ENCODE measurements at places on chromosomes 1 and 21. TPM values are rescaled to one million over a fixed set of nuclear protein-coding genes. Genes with fewer than 3 reads are reported as not detected.

The C1orf210 gene
- not detected for polyA plus RNA-seq

The TMEM54 gene
- polyA plus RNA-seq = not detected

The OR2L3 gene
- polyA plus RNA-seq = not detected

The ASB17 gene
- polyA plus RNA-seq = not detected

The S100A1 gene
- not detected for polyA plus RNA-seq

The DFFA gene
- 17.3 TPM for polyA plus RNA-seq

The RPTN gene
- polyA plus RNA-seq = not detected

The NOS1AP gene
- polyA plus RNA-seq = 0.53 TPM

The SORT1 gene
- polyA plus RNA-seq = 35.3 TPM

The TNFSF4 gene
- 0.38 TPM for polyA plus RNA-seq

The TNFRSF4 gene
- polyA plus RNA-seq = 0.08 TPM

The RAVER2 gene
- polyA plus RNA-seq = 0.36 TPM

DNA sequence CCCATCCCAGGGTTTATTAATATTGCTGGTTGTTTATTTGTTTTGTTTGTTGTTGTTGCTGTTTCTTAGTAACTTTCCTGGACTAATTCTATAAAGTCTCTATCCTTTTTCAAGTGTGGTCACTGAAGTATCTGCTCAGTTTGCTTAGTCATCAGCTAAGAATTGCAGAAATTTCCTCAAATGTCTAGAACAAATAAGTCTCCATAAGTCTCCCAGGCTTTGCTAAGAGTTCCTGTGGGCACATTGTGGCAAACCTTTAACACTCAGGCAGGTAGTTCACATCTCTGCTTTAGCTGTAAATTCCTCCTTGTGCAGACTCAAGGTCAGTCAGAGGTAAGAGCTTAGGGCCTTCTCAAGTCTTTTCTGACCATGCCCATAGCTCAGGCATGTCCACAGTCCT, 38.9 kb upstream of the C1orf185 start:
- no peaks in the 10 kb centered on the region for H3K27me3 ChIP-seq
- DNase-seq = no peak
- no peak overlapping the region for H3K27ac ChIP-seq
- H3K4me1 ChIP-seq = no peaks in the 10 kb centered on the region

DNA sequence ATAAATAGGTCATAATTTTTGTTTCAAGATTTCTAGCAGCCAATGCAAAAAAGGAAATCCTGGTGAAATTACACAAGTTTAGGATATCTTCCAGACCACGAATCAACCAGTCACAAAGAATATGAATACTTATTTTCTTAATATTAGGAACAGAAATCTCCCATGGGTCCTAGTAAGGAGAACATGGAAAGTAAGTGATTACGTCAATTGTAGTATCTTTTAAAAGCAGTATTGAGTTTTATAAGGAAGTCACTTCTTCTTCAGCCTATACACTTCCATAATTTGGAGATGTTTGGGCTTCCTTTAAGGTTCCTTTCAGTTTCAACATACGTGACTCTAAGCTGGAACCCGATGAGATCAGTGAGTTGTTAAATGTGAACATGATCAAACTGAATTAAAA, 534.5 kb downstream of the USP25 start:
- H3K27me3 ChIP-seq = no peaks in the 10 kb centered on the region
- no peak overlapping the region for H3K4me3 ChIP-seq
- peak; percentile 6 for DNase-seq

DNA sequence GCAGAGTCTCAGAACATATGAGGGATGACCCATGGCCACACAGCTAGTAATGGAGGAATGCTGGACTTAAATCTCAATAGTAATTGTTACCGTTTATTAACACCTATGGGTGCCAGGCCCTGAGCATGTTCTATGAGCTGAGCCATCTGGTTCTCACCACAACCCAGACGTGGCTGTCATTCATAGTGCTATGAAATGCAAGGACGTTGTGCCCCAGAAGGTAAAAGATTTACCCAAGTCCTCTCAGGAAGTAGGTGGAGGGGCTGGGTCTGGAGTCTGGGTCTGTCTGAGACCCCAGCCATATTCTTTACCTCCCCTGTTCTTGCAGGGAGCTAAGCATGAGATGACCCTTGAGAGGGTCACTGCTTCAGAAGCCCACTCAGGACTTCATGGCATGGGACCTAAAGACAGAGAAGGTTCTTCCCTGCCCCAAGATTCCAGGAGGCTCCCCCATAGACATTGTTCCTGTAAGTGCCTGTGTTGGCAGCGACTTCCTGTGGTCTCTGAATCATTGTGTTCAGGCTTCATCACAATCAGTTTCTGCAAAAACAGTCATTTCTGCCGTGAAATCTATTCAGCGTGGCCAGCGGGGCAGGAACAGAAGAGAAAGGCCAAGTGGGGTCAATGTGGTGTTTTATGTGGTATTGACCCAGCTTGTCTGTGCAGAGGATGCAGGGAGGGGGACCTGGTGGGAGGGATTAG, 475.4 kb downstream of the PTPRU start:
- H3K36me3 ChIP-seq = no peaks in the 10 kb centered on the region
- H3K27me3 ChIP-seq = no peaks in the 10 kb centered on the region
- H3K4me1 ChIP-seq = peaks cover 62% of the 10 kb centered on the region
- H3K27ac ChIP-seq = peak overlapping the region; percentile 65
- no peak overlapping the region for H3K4me3 ChIP-seq

GRCh38 chr1:175154629-175155472, 37.7 kb downstream of the KIAA0040 start:
- peak; percentile 34 for DNase-seq
- no peak overlapping the region for H3K4me3 ChIP-seq
- no peaks in the 10 kb centered on the region for H3K27me3 ChIP-seq
- peaks cover 12% of the 10 kb centered on the region for H3K36me3 ChIP-seq
- H3K27ac ChIP-seq = no peak overlapping the region

DNA sequence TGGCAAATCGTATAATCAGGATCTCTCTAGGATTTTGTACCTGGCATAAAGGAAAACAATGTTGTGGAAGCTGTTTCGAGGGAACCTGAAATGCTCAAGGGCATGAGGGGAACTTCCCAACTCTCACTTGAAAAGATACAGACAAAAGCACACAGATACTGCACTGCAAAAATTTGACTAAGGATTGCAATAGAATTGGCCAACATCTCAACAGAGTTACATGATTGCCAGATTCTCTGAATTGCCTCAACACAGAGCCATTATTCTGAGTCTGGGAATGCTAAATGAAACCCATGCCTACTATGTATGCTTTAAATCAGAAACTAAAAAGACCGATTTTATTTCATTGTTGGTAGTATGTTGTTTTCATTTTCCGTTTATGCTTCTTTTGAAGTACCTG, 16.0 kb downstream of the KRTAP19-8 start:
- H3K27ac ChIP-seq = no peak overlapping the region
- no peak overlapping the region for H3K4me3 ChIP-seq
- DNase-seq = no peak
- no peaks in the 10 kb centered on the region for H3K4me1 ChIP-seq
- H3K36me3 ChIP-seq = no peaks in the 10 kb centered on the region

DNA sequence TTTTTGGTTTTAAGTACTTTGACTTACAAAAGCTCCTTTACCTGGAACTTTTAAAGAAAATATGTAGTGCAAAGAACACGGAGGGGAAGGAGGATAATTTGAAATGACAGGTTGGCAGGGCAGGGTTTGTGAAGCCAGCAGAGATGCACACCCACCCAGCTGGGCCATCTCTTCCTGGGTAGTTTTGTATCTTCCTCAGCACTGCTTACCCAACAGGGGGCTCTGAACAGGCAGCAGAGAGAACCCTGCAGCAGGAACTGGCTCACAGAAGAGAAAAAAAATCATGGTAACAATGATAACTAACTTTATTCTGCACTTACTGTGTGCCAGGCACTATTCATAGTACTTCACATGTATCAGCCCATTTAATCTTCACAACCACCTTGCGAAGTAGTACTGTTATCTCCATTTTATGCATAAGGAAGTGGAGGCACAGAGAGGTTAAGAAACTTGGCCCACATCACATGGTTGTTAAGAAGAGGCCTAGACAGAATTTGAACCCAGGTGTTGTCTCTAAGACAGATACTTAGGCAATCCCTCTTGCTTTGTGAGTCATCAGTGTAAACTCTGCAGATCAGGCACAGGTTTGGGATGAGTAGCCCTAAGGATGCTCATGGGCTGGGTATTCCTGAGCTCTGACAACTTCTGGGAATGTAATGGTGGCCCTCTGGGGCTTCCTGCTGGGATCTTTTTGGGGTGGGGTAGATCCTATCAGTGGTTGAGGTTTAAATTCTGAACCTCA, 60.8 kb downstream of the ELK4 start:
- no peaks in the 10 kb centered on the region for H3K36me3 ChIP-seq
- peaks cover 58% of the 10 kb centered on the region for H3K27me3 ChIP-seq
- no peaks in the 10 kb centered on the region for H3K4me1 ChIP-seq
- H3K27ac ChIP-seq = no peak overlapping the region

- H3K4me1 ChIP-seq = peaks cover 27% of the 10 kb centered on the region
- no peaks in the 10 kb centered on the region for H3K36me3 ChIP-seq
- peaks cover 5% of the 10 kb centered on the region for H3K27me3 ChIP-seq
Observed at GRCh38 chr21:45080639-45081414, 6.4 kb downstream of the ADARB1 start.

- H3K4me3 ChIP-seq = no peak overlapping the region
- no peaks in the 10 kb centered on the region for H3K4me1 ChIP-seq
- no peaks in the 10 kb centered on the region for H3K36me3 ChIP-seq
- DNase-seq = no peak
Observed at GRCh38 chr1:25662061-25662460, 45.5 kb downstream of the MAN1C1 start.

GRCh38 chr21:28892199-28893111, 100.2 kb downstream of the LTN1 start:
- DNase-seq = no peak
- H3K27ac ChIP-seq = no peak overlapping the region
- no peaks in the 10 kb centered on the region for H3K4me1 ChIP-seq
- H3K27me3 ChIP-seq = no peaks in the 10 kb centered on the region

DNA sequence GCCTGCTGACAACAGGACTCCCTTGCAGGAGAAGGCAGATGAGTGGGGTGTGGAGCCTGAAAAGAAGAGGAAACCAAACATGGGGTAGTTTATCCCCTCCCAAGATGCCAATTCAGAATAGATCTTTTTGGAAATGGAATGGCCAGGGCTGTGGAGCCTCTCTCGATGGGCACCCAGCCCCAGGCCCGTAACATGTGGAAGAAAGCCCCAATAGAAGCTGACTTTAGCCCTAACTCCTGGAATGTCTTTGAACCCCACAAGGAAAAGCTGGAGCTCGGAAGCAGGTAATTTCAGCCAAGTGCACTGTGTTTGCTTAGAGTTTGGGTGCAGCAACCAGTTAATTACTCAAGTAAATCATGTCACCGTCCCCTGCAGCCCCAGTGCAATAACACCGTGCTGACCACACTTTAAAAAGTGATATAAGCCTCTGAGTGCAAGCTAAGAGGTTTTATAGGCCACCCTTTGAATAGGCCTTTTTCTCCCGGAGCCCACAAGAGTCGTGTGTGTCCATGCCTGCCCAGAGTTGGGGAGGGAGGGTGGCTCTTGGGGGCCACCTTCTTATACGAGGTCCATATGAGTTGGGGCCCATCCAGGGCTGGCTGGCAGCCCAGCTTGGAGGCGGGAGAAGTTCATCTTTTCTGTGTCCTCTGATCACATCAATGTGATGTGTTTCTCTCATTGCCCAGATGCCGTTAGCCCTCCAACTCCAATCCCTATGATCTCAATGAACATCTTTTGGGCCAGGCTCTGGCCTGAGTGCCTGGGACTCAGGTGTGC, 153.2 kb downstream of the TRABD2B start:
- no peak overlapping the region for H3K4me3 ChIP-seq
- no peak for DNase-seq
- no peaks in the 10 kb centered on the region for H3K4me1 ChIP-seq
- no peaks in the 10 kb centered on the region for H3K36me3 ChIP-seq
- H3K27ac ChIP-seq = no peak overlapping the region

- no peaks in the 10 kb centered on the region for H3K4me1 ChIP-seq
- H3K27me3 ChIP-seq = no peaks in the 10 kb centered on the region
- DNase-seq = no peak
- no peak overlapping the region for H3K27ac ChIP-seq
Observed at GRCh38 chr1:118479351-118479750, 294.3 kb upstream of the SPAG17 start.

GRCh38 chr1:167221738-167222610, 1.3 kb downstream of the POU2F1 start:
- no peaks in the 10 kb centered on the region for H3K36me3 ChIP-seq
- no peaks in the 10 kb centered on the region for H3K27me3 ChIP-seq
- H3K4me3 ChIP-seq = peak overlapping the region; percentile 68
- H3K4me1 ChIP-seq = peaks cover 11% of the 10 kb centered on the region
- H3K27ac ChIP-seq = peak overlapping the region; percentile 97

DNA sequence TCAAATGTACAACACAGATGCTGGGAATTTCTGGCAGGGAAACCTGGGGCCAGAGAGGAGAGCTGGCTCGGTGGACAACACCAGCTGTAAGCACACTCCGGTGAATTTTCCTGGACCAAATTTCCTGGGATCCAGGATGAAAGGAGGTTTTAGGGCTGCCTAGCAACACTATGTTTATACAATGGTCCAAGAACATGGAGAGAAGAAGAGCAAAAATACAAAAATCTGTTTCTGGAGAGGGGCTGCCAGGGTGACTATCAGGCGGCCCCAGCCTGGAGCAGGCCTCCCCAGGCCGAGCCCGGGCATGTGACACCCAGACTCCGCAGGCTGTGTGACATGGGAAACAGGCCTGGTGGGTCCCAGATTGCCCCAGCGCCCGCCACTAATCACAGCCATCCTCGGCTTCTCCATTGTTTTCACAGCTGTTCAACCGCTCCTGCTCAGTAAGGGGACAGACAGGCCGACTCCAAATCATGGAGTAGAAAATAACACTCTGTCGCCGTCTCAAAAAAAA, 336.0 kb upstream of the NFIA start:
- no peak overlapping the region for H3K4me3 ChIP-seq
- H3K36me3 ChIP-seq = no peaks in the 10 kb centered on the region
- DNase-seq = no peak
- H3K27ac ChIP-seq = no peak overlapping the region
- H3K4me1 ChIP-seq = no peaks in the 10 kb centered on the region
- no peaks in the 10 kb centered on the region for H3K27me3 ChIP-seq

GRCh38 chr1:108345776-108346531, 102.1 kb upstream of the NBPF4 start:
- no peaks in the 10 kb centered on the region for H3K27me3 ChIP-seq
- no peak overlapping the region for H3K27ac ChIP-seq
- no peak overlapping the region for H3K4me3 ChIP-seq
- no peak for DNase-seq
- H3K36me3 ChIP-seq = no peaks in the 10 kb centered on the region

All from CD14-positive monocyte (primary cell).